ENCODE measurements at places on chromosomes 2 and 18. TPM values are rescaled to one million over a fixed set of nuclear protein-coding genes. Genes with fewer than 3 reads are reported as not detected.

- no peaks in the 10 kb centered on the region for H3K4me1 ChIP-seq
- no peaks in the 10 kb centered on the region for H3K27me3 ChIP-seq
- no peak overlapping the region for H3K27ac ChIP-seq
Observed at GRCh38 chr2:86750240-86750839, 30.2 kb downstream of the RMND5A start.

DNA sequence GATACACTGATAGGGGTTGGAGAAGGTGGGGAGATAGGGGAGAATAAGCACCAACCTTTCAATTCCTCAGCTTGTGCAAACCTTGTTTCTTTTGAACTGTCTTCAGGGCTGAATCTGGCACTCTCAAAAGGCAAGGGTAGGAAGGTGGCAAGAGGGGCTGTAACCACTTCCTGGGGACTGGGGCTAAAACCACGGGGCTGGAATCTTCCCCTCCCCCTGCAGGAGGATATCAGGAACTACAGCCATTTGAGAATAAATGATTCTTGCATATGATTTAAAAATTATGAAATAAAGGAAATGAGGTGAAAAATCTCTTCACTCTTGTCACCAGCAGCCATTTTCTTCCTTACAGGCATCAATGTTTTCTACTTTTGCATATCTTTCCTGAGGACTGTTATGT is 50.8 kb downstream of the ATOH8 start:
- H3K4me3 ChIP-seq = no peak overlapping the region
- no peaks in the 10 kb centered on the region for H3K27me3 ChIP-seq
- peaks cover 4% of the 10 kb centered on the region for H3K36me3 ChIP-seq
- H3K4me1 ChIP-seq = no peaks in the 10 kb centered on the region
- no peak for DNase-seq
- no peak overlapping the region for H3K27ac ChIP-seq

- peaks cover 19% of the 10 kb centered on the region for H3K36me3 ChIP-seq
- H3K4me1 ChIP-seq = peaks cover 54% of the 10 kb centered on the region
- H3K27me3 ChIP-seq = no peaks in the 10 kb centered on the region
- peak overlapping the region; percentile 48 for H3K4me3 ChIP-seq
- peak overlapping the region; percentile 67 for H3K27ac ChIP-seq
Observed at GRCh38 chr2:33292981-33293595, 183.4 kb upstream of the RASGRP3 start.

DNA sequence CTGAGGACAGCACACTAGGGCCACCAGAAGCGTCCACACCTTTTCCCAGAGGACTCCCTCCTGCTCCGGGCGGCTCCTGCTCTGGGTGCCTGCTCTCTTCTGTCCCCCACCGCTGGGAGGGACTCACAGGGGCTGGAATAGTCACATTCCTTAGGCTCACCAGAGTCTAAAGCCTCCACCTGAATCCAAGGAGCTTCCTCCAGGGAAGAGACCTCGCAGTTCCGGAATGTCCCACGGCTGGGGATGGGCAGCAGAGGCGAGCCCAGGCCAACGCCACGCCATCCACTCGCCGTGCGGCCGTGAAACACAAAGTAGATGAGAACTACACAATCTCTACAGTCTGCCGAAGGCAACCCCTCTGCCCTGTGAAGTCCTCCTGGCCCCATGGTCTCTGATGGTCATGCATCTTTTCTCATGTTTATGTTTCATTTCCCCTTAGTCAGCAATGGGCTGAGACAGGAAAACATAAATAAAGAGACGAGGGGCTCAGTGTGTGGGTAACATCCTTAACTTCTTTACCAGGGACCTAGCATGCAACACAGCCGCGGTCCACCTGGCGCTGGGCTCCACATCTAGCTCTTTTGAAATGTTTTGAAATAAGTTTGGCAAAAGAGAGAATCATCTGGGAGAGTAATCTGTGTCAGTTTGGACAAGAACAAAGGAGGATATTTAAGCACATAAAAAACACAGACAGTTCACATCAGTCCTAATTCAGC is 98.4 kb downstream of the PXDN start:
- no peak overlapping the region for H3K4me3 ChIP-seq
- H3K36me3 ChIP-seq = peaks cover 20% of the 10 kb centered on the region

DNA sequence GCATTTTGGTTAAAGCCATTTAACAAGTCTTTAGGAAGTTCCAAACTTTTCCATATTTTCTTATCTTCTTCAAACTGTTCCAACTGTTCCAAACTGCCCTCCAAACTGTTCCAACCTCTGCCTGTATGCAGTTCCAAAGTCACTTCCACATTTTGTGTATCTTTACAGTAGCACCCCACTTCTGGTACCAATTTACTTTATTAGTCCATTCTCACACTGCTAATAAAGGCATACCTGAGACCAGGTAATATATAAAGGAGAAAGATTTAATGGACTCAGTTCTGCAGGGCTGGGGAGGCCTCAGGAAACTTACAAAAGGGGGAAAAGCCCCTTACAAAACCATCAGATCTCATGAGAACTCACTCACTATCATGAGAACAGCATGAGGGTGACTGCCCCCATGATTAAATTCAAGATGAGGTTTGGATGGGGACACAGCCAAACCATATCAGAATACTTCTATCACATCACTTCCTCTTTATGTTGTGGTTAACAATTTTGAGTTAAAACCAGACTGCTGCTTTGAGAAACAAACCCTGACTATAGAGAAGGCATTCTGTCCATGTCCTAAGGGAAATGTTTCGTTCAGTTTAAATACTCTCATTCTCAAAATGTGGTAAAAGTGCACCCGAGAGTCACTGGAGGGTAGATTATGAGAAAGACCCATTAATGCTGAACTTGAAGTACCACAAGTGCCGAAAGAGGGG is 11.0 kb downstream of the IL18R1 start:
- H3K4me3 ChIP-seq = no peak overlapping the region
- no peak for DNase-seq
- no peaks in the 10 kb centered on the region for H3K27me3 ChIP-seq
- H3K36me3 ChIP-seq = no peaks in the 10 kb centered on the region

DNA sequence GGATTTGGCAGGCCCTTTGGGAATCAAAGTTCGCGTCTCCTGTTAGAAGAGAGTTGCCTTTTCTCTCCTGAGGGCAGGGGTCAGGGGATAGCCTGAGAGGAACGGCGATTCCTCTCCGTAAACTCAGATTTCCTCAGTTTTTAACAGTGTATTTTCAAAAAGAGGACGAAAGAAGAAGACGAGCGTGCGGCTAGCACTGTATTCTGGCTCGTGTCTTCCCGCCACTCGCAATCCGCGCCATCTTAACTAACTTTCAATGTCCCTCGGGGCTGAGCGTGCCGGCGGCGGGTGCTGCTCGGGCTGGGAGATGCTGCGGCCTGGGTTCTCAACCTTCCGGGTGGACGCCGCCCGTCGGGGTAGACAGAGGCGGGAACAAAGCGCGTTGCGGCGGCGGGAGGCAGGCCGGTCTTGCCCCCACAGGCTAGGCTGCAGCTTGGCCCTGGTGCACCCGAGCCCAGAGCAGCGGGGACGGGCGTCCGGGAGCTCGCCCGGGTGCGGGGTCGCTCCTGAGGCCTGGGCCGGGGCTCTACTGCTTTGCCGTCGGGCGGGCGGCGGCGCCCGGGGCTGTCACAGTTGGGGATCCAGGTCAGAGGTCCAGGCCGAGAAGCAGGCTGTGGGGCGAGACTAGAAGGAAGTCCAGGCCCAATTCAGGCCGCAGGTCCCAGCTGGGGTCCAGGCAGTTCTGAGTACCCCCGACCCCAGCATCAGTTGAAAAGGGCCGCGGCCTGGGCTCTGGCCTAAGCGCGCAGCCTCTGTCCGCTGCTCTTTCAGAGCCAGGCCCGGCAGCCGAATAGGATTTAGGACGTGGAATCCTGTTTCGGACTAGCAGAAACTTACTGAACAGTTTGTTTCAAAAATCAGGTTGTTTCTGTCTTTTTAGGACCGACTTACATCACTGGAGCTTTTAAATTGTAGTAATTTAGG is 11.8 kb downstream of the TBR1 start:
- no peaks in the 10 kb centered on the region for H3K36me3 ChIP-seq
- H3K4me3 ChIP-seq = peak overlapping the region; percentile 51
- peaks cover 38% of the 10 kb centered on the region for H3K27me3 ChIP-seq
- no peak overlapping the region for H3K27ac ChIP-seq
- peaks cover 3% of the 10 kb centered on the region for H3K4me1 ChIP-seq

DNA sequence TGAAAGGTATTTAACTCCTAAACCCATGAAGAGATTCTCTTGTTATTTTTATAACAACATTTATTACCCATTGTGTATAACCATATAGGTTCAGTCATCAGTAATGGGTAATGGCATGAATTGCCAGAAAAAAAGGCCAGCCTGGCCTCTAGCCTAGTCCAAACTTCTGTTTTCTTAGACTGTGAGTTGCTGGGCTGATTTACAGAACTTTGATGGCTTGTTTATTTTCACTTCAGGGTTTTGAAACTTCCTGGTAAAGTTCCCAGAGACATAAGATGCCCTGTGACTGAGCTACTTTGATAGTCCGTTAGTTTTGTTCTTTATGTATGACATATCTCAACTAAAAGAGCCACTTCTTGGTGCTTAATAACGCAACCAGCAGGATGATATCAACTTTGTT is 164.8 kb downstream of the METTL4 start:
- no peak for DNase-seq
- H3K27me3 ChIP-seq = no peaks in the 10 kb centered on the region
- H3K4me3 ChIP-seq = no peak overlapping the region
- H3K27ac ChIP-seq = no peak overlapping the region
- H3K4me1 ChIP-seq = no peaks in the 10 kb centered on the region
- H3K36me3 ChIP-seq = no peaks in the 10 kb centered on the region

DNA sequence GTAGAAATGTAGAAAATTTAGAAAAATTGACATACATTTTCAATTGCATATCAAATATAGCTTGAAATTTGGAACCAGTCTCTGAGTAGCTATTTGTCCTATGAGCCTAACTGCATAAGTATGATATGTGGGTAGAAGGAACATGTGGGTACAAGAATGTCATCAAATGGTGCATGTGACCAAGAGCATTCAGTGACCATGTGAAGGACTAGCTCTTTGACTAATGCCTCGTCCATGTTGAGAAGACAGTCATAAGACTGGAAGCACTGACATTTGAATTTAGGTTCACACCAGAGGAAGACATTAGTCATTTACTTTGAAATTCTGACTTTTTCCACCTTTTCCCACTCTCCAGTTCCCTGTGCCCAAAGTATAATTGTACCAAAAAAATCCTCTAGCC is 12.6 kb downstream of the MRPL44 start:
- no peak overlapping the region for H3K27ac ChIP-seq
- H3K4me1 ChIP-seq = no peaks in the 10 kb centered on the region
- H3K4me3 ChIP-seq = no peak overlapping the region
- H3K36me3 ChIP-seq = peaks cover 14% of the 10 kb centered on the region

DNA sequence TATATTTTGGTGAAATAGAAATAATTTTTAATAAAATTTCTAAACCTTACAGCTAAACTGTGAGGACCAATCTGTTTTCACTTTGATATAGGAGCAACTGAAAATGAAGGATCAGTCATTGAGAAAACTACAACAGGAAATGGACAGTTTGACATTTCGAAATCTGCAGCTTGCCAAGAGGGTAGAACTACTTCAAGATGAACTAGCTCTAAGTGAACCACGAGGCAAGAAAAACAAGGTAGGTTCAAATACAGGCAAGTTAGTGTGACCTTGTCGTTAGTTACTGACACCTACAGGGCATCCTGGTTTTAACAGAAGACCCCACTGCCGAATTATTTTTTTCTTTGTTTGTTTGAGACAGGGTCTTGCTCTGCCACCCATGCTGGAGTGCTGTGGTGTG is 75.5 kb upstream of the STON1 start:
- H3K27ac ChIP-seq = no peak overlapping the region
- H3K27me3 ChIP-seq = no peaks in the 10 kb centered on the region
- peaks cover 25% of the 10 kb centered on the region for H3K36me3 ChIP-seq
- no peak for DNase-seq
- H3K4me3 ChIP-seq = no peak overlapping the region

- no peaks in the 10 kb centered on the region for H3K27me3 ChIP-seq
- H3K4me3 ChIP-seq = peak overlapping the region; percentile 18
- DNase-seq = no peak
- H3K27ac ChIP-seq = peak overlapping the region; percentile 80
- no peaks in the 10 kb centered on the region for H3K36me3 ChIP-seq
- H3K4me1 ChIP-seq = peaks cover 41% of the 10 kb centered on the region
Observed at GRCh38 chr2:191366199-191366598, 121.0 kb downstream of the MYO1B start.

The PROM2 gene
- 3.5 TPM for total RNA-seq

The GPR17 gene
- not detected for total RNA-seq

The UGT1A4 gene
- not detected for total RNA-seq

The KIAA2012 gene
- total RNA-seq = not detected

The RBM43 gene
- total RNA-seq = 5.3 TPM

The NOSTRIN gene
- total RNA-seq = 5.3 TPM
